ENCODE measurements at places on chromosomes 2 and 18. TPM values are rescaled to one million over a fixed set of nuclear protein-coding genes. Genes with fewer than 3 reads are reported as not detected.

PCARE gene
- total RNA-seq: not detected

PDE11A gene
- total RNA-seq: 0.22 TPM

ALPI gene
- not detected for total RNA-seq

RNF144A gene
- 67.1 TPM for total RNA-seq

COL4A4 gene
- total RNA-seq: 4.6 TPM

CYP27A1 gene
- total RNA-seq: 20.5 TPM

PROKR1 gene
- not detected for total RNA-seq

CCBE1 gene
- total RNA-seq: 0.25 TPM

CGREF1 gene
- 0.49 TPM for total RNA-seq

AQP4 gene
- total RNA-seq: 2.2 TPM

UGT1A3 gene
- not detected for total RNA-seq

MC5R gene
- total RNA-seq: not detected

IL36G gene
- total RNA-seq: not detected

Measured in spleen (tissue), 13 donors.